ENCODE measurements at places on chromosomes 6 and 20. TPM values are rescaled to one million over a fixed set of nuclear protein-coding genes. Genes with fewer than 3 reads are reported as not detected.

CCDC167 gene
- polyA plus RNA-seq = 94.0 TPM

IMPG1 gene
- polyA plus RNA-seq = not detected

ENPP1 gene
- not detected for polyA plus RNA-seq

GJA10 gene
- polyA plus RNA-seq = not detected

PM20D2 gene
- polyA plus RNA-seq = 7.3 TPM

YIPF3 gene
- polyA plus RNA-seq = 68.3 TPM

RBPJL gene
- not detected for polyA plus RNA-seq

COL19A1 gene
- not detected for polyA plus RNA-seq

CPNE5 gene
- 0.09 TPM for polyA plus RNA-seq

RAET1E gene
- polyA plus RNA-seq = not detected

RUNX2 gene
- 2.3 TPM for polyA plus RNA-seq

PGC gene
- not detected for polyA plus RNA-seq

KIAA0408 gene
- polyA plus RNA-seq = not detected

DEF6 gene
- polyA plus RNA-seq = 113 TPM

EYS gene
- polyA plus RNA-seq = 0.07 TPM

SYCP2L gene
- polyA plus RNA-seq = not detected

ECT2L gene
- 0.15 TPM for polyA plus RNA-seq
